Right ventricle myocardium inferior (tissue), 1 donor: ENCODE measurements at places on chromosomes 6 and 20. TPM values are rescaled to one million over a fixed set of nuclear protein-coding genes. Genes with fewer than 3 reads are reported as not detected.

TREML1 gene
- not detected for total RNA-seq

HRH3 gene
- total RNA-seq, result not detected

XKR7 gene
- not detected for total RNA-seq

GJA10 gene
- total RNA-seq, result not detected

ID1 gene
- 98.9 TPM for total RNA-seq

TNNC2 gene
- not detected for total RNA-seq

TSPO2 gene
- total RNA-seq, result not detected

RIPK1 gene
- total RNA-seq, result 6.9 TPM

LMBRD1 gene
- 50.2 TPM for total RNA-seq

TNFAIP3 gene
- total RNA-seq, result 6.8 TPM

SLC32A1 gene
- not detected for total RNA-seq
